ENCODE measurements at places on chromosomes 2 and 18. TPM values are rescaled to one million over a fixed set of nuclear protein-coding genes. Genes with fewer than 3 reads are reported as not detected.
A peak's percentile ranks its signal among the peaks of the same experiment; 100 is the strongest.

DNA sequence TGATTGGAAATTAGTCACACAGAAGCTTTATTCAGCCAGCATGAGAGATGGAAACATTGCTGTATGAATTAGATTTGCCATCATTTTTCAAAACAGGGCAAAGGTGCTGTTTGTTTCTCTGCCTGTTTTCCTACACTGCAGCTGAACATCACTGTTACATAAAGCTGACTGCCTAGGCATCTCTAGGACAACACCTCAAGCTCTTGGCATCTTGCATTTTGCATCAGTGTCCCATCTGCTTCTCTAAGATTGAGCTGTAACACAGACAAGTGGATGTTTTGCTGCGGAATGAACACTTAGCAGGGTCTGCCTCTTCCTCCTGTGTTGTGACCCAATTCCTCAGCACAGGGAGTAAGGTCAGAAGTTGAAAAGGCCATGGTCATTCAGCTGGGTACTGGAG is 4.9 kb downstream of the CCT7 start:
- DNase-seq, result no peak

DNA sequence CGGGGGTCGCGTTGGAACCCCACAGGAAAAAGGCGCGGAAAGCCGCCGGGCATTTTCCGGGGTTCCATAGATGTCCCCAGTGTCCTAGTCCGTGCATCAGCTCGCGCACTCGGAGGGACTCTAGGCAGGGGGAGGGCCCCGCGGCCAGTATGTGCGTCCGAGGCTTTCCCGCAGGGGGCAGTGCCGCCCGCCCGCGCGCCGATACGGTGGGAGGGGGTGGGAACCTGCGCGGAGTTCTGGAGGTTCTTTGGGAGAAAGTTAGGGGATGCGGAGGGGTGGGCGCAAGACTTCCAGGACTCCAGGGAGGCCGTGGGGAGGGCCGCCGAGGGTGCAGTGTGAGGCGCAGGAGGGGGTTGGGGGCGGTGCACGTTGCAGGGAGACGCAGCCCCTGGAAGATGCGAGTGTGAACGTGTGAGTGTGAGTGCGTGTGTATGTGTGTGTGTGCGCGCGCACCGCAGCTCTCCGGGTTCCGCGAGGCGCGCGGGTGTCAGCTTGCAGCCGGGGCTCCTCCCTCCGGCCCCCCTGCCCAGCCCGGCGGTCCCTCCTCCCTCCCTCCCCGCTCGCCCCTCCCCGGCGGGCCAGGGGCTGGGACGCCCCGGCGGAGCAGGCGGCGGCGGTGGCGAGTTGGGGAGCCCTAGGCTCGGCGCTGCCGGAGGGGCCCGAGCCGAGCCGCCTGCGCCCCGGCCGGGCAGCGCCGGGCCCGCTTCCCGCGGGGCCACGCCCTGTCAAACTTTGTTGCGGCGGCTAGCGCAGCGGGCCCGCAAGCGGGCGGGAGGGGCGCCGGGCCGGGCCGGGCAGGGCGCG is at the start of gene TCF7L1:
TCF7L1 (plus strand) TSS at position 559 of the 804 bp plus-strand sequence. CDS start 293 bp downstream, outside the sequence.
- peak; percentile 80 for DNase-seq

DNA sequence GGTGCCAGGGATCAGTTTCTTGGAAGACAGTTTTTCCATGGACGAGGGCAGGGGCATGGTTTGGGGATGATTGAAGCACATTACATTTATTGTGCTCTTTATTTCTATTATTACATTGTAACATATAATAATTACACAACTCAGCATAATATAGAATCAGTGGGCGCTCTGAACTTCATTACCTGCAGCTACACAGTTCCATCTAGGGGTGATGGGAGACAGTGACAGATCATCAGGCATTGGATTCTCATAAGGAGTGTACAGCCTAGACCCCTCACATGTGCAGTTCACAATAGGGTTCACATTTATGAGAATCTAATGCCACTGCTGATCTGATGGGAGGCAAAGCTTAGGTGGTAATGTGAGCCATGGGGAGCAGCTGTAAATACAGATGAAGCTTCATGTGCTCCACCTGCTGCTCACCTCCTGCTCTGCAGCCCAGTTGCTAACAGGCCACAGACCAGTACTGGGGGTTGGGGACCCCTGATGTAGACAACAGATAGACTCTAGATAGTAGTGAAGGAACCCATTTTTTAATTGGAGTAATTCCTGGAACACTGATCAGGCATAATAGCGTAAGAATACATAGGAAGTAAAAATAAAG is 41.5 kb upstream of the MC4R start:
- DNase-seq, result no peak

- no peak for DNase-seq
These were observed 34.2 kb upstream of the NT5DC4 start for GRCh38 chr2:112686348-112687217.

DNA sequence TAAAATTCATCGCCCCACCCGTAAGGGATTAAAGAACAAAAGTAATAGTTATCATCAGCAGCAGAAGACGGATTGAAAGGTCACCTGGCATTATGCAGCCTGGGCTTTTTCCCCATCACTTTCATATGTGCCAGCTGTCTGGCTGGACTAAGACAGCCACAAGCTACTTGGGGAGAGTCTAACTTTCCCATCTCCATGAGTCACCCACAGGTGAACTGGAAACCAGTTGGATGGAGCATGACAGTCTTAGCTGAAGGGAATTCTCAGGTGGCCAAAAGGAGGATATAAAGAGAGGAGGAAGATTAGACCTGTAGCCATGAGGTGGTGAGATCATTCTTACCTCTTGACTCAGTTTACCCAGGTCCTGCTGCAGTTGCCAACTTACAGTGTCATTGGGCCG is 7.0 kb upstream of the FAM178B start:
- DNase-seq, result no peak

DNA sequence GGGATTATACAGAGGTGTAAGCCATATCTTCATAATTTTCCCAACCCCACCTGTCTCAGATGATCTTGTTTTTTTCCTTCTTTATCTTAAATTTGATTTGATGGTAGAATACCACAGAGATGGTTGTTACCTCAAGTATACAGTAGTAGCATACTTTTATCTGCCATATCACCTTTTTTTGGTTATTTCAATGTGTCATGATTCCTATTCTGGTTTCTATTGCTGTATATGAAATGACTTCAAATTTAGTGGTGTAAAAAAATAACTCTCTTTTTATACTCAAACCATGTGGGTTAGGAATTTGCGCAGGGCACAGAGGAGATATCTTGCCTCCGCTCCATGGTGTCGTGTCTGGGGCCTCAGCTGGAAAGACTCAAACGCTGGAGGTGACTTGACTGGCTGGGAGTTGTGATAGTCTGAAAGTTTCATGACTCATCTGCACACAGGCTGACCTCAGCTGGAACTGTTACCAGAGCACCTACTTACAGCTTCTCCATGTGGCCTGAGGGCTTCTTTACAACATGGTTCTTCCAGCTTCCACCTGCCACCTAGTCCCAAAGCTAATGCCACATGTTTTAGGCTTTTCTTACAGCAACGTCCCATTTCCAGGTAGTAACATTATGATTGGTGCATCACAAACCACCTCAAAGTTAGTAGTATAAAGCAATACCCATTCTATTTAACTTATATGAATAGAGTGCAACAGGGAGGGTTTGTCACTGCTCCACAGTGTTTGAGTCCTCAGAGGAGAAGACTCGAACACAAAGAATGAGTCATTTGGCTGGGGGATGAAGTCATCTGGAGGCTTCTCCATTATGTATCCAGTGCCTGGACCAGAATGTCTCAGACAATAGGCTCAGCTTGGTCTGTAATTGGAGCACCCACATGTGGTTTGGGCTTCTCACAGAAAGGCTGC is 82.3 kb upstream of the XPO1 start:
- peak; percentile 77 for DNase-seq

DNA sequence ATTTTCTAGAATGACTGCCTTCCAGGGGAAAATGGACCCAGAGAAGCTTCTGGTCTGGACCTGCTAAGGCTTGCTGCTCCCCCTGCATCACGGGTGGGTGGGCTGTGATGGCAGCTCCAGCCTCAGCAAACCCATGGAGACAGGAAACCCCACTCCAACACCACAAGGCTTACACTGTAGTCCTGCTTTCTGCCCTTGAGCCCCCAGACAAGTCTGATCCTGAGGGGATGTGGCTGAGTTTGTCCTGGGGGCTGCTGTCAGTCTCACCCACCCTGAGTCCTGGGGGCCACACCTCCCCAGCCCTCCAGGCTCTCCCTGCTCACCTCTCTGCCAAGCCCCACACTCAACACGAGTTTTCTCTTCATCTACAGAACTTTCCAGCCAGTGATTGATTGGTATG is 279.4 kb downstream of the EIPR1 start:
- no peak for DNase-seq

- no peak for DNase-seq
These were observed 173.9 kb downstream of the SUCLG1 start for GRCh38 chr2:84285056-84285747.

GRCh38 chr2:113124984-113125855 is 2.2 kb upstream of the IL1RN start:
- DNase-seq, result no peak

DNA sequence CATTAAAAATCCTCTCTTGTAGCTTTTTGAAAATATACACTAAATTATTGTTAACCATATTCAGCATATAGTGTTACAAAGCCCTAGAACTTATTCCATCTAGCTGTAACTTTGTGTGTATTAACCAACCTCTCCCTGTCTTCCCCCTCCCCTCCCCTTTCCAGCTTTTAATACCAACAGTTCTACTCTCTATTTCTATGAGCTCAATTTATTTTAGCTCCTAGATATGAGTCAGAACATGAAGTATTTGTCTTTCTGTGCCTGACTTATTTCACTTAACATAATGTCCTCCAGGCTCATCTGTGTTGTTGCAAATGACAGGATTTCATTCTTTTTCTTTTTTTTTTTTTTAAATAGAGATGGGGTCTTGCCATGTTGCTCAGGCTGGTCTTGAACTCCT is 45.1 kb downstream of the GPD2 start:
- DNase-seq, result no peak

DNA sequence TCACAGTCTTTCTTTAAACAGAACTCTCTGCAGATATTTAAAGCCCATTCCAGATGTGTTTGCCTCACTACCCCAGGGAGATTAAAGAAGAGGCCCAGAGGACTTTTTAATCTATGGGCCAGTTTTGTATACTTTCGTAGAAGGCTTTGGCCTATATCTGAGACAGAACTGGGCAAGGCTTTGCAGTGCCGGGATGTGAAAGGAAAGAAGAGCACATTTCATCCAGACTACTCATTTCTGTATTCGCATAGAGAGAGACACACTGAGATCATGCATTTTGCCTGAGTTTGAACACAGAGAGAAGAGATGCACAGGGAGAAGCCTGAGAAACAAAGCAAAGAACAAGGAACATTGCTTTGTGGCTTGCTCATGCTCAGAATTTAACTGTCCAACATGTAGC is 54.9 kb upstream of the SLC5A7 start:
- no peak for DNase-seq

GRCh38 chr2:217418090-217418489 is 558.2 kb upstream of the TNP1 start:
- no peak for DNase-seq

GRCh38 chr2:138421971-138422335 is 79.6 kb upstream of the SPOPL start:
- DNase-seq, result peak; percentile 69

- no peak for DNase-seq
These were observed 332.2 kb downstream of the DYSF start for GRCh38 chr2:71785516-71785981.

Gene KCNS3
- total RNA-seq, result 5.2 TPM

Gene SPTBN1
- total RNA-seq, result 75.4 TPM

Gene TFCP2L1
- total RNA-seq, result 0.03 TPM

Gene FABP1
- total RNA-seq, result not detected

Gene TMEM178A
- not detected for total RNA-seq

Gene GNAL
- 2.7 TPM for total RNA-seq

Measured in MG63 (cell line).